ENCODE measurements at places on chromosomes 6 and 20. TPM values are rescaled to one million over a fixed set of nuclear protein-coding genes. Genes with fewer than 3 reads are reported as not detected.

Gene HLA-DMA
- 0.28 TPM for total RNA-seq

Gene TNFRSF6B
- total RNA-seq, result 31.8 TPM

Gene PPDPF
- total RNA-seq, result 415 TPM

Gene MACROD2
- total RNA-seq, result not detected

Gene CTAGE9
- total RNA-seq, result not detected

Gene PDYN
- total RNA-seq, result not detected

Gene HLA-DPB1
- 0.93 TPM for total RNA-seq

Gene DAAM2
- 1.9 TPM for total RNA-seq

Gene FAM217A
- total RNA-seq, result not detected

Gene GMDS
- 24.7 TPM for total RNA-seq

Gene ME1
- 29.6 TPM for total RNA-seq

Gene CAP2
- total RNA-seq, result 3.7 TPM

Gene SEC63
- 12.8 TPM for total RNA-seq

Gene BPIFA3
- not detected for total RNA-seq

Gene ADGB
- total RNA-seq, result not detected

Gene SLC22A2
- total RNA-seq, result not detected

Gene THBD
- 44.2 TPM for total RNA-seq

Gene SRXN1
- total RNA-seq, result 63.5 TPM

Gene PLN
- not detected for total RNA-seq

Gene APOBEC2
- 0.63 TPM for total RNA-seq

Gene NOX3
- total RNA-seq, result not detected

Gene ASXL1
- 18.1 TPM for total RNA-seq

Gene MARCKS
- 66.0 TPM for total RNA-seq

Gene PPIL4
- total RNA-seq, result 16.4 TPM

Gene CDH26
- 2.0 TPM for total RNA-seq

Gene SYNDIG1
- not detected for total RNA-seq

Gene LAMA2
- total RNA-seq, result 0.37 TPM

Gene TUBB1
- total RNA-seq, result not detected

Gene SLC35B2
- 69.7 TPM for total RNA-seq

Gene SUN5
- not detected for total RNA-seq

Gene NHSL1
- 21.5 TPM for total RNA-seq

Gene FAM162B
- total RNA-seq, result not detected

Gene CDC5L
- total RNA-seq, result 17.0 TPM

Gene SNAP91
- total RNA-seq, result not detected

Gene LHFPL5
- not detected for total RNA-seq

Gene TEAD3
- total RNA-seq, result 13.4 TPM

Gene RIPPLY2
- not detected for total RNA-seq

Gene AMD1
- 62.0 TPM for total RNA-seq

Gene SNAI1
- not detected for total RNA-seq

Gene ZNFX1
- 12.2 TPM for total RNA-seq

Gene C20orf202
- 0.05 TPM for total RNA-seq

Gene BTN1A1
- not detected for total RNA-seq

Gene MRPS18B
- 60.3 TPM for total RNA-seq

Gene TMEM170B
- 0.05 TPM for total RNA-seq

Gene PRL
- total RNA-seq, result not detected

Gene PHF20
- total RNA-seq, result 25.4 TPM

Gene PTK6
- total RNA-seq, result 0.70 TPM

Gene HTR1E
- total RNA-seq, result not detected

Gene C4A
- 0.05 TPM for total RNA-seq

Gene SIM1
- total RNA-seq, result not detected

Measured in airway epithelial cell (primary cell).